ENCODE measurements at places on chromosomes 1 and 21. TPM values are rescaled to one million over a fixed set of nuclear protein-coding genes. Genes with fewer than 3 reads are reported as not detected.

The LCA5L gene
- total RNA-seq = 1.7 TPM

The TMEM52 gene
- total RNA-seq = 0.64 TPM

The APCS gene
- total RNA-seq = not detected

The CHODL gene
- not detected for total RNA-seq

The KDM5B gene
- 86.7 TPM for total RNA-seq

The CRNN gene
- total RNA-seq = not detected

The DHRS3 gene
- 239 TPM for total RNA-seq

The TFF2 gene
- total RNA-seq = not detected

GRCh38 chr1:29398431-29398830, 162.1 kb downstream of the PTPRU start:
- H3K36me3 ChIP-seq = no peaks in the 10 kb centered on the region
- peaks cover 64% of the 10 kb centered on the region for H3K27me3 ChIP-seq
- no peaks in the 10 kb centered on the region for H3K4me1 ChIP-seq
- no peak overlapping the region for H3K27ac ChIP-seq
- peak; percentile 39 for DNase-seq

GRCh38 chr1:180530501-180530900, 28.1 kb upstream of the ACBD6 start:
- H3K27me3 ChIP-seq = no peaks in the 10 kb centered on the region
- peaks cover 46% of the 10 kb centered on the region for H3K4me1 ChIP-seq
- H3K27ac ChIP-seq = peak overlapping the region; percentile 95
- peak; percentile 78 for DNase-seq

DNA sequence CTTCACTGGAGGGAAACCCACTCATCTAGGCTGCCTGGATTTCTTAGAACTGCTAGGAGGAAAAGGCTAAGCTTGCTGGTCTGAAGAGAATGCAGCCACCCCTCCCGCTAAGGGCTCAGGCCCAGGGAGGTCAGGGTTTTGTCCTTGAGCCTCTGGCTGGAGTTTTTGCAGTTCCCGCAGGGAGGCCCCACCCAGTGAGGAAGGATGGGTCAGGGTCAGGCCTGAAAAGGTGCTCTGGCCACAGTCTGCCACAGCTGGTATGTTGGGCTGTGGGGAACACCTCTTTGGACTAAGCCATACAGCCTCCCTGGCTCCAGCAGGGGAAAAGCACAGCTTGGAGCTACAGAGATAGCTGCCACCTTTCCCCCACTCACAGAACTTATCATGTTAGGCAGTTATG, 71.4 kb upstream of the PAPPA2 start:
- H3K27me3 ChIP-seq = no peaks in the 10 kb centered on the region
- H3K36me3 ChIP-seq = no peaks in the 10 kb centered on the region
- no peaks in the 10 kb centered on the region for H3K4me1 ChIP-seq
- no peak for DNase-seq

DNA sequence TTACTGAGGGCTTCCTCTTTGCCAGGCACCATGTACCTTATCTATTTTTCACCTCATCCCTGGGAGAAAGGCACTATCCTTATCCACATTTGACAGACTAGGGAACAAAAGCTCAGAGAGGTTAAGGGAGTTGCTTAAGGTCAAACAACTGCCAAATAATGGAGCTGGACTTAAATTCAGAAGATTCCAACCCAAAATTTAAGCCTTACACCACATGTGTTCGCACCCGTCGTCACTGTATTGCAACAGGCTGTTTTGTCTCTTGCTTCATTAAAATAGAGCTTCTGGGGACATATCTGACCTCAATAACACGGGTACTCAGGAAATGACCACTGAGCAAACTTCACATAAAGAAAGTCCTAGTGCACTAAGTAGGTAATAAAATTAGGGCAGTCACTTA, 62.0 kb downstream of the TRABD2B start:
- no peak for DNase-seq
- no peaks in the 10 kb centered on the region for H3K27me3 ChIP-seq
- H3K4me3 ChIP-seq = no peak overlapping the region
- H3K36me3 ChIP-seq = no peaks in the 10 kb centered on the region

DNA sequence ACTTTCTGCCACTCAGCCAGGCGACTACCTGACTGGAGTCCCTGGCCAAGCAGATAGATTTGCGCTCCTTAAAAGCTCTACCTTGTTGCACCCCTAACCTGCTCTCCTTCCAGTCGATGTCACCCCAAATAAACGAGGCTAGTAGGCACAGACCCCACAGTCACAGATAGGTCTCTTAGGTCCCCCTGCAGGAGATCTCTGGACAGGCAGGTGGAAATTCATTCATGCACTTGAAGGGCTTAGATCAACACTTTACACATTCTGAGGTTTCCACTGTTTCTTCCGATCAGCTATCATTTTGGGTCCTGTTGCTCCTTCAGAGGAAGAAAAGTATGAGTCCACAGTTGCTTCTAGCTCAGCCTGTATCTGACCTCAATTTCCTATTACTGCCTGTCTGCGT, 272.6 kb upstream of the FMN2 start:
- no peak overlapping the region for H3K27ac ChIP-seq
- H3K27me3 ChIP-seq = no peaks in the 10 kb centered on the region
- no peak overlapping the region for H3K4me3 ChIP-seq
- DNase-seq = no peak

DNA sequence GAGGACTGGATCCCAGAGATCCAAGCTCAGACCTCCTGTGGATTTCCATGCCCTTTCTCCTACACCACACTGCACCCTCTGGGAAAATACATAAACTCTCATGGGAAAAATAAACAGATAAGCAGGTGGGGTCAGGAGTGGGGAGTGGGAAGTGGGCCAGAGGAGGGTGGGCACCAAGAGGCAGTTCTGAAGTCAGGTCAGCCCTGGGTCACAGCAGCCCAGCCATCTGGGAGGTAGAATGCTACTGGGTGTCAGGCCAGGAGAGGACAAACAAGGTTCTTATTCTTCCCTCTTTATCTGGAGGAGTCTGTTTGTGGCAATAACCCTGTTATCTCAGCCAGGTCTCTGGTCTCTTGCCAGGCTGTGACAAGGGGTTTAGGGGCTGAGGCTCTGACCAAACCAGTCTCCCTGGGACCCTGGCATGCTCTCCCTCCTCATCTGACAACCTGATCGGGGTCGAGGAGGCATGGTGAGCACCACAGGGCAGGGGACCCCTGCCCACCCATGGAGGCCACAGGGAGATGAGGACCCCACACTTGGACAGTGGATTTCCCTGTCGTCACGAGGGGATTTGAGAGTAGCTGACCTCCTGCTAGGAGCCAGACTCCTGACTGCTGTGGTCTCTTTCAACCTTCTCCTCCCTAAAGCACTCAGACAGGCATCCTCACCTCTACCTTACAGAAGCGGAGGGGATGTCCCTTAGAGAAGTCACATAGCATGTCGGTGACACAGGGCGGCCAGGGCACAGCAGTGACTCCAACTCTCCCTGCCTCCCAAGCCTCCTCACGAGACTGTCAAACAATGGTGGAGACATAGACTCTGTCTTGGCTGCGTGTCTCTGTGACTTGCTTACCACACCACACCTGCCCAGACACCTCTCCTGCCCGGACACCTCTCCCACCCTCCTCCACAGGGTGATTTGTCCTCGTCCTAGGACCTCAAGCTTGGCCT, 51.3 kb upstream of the IFFO2 start:
- peak overlapping the region; percentile 36 for H3K27ac ChIP-seq
- peaks cover 23% of the 10 kb centered on the region for H3K36me3 ChIP-seq
- H3K27me3 ChIP-seq = no peaks in the 10 kb centered on the region
- peaks cover 56% of the 10 kb centered on the region for H3K4me1 ChIP-seq
- peak; percentile 47 for DNase-seq

DNA sequence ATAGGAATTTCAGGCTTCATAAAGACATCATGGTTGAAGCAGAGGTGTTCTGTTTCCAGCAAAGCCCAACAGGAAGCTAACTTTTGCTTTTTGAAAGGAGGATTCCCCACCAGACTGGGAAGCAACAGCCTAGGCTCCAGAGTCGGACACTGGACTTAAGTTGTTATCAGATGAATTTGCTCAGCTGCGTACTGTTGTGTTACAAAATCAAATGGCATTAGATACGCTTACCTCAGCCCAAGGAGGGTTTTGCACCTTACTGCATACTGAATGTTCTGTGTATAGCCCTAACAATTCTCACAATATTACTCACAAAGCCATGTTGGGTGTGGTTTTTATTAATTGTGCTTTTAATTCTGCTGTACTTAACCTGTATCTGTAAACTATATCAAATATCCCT, 547 bp upstream of the CHIA start:
- H3K27me3 ChIP-seq = no peaks in the 10 kb centered on the region
- H3K36me3 ChIP-seq = no peaks in the 10 kb centered on the region
- no peak overlapping the region for H3K4me3 ChIP-seq
- H3K27ac ChIP-seq = no peak overlapping the region
- no peak for DNase-seq

GRCh38 chr1:116674011-116674531, 6.5 kb upstream of the IGSF3 start:
- no peak for DNase-seq
- H3K4me1 ChIP-seq = no peaks in the 10 kb centered on the region
- no peak overlapping the region for H3K4me3 ChIP-seq
- H3K36me3 ChIP-seq = no peaks in the 10 kb centered on the region
- peaks cover 24% of the 10 kb centered on the region for H3K27me3 ChIP-seq

DNA sequence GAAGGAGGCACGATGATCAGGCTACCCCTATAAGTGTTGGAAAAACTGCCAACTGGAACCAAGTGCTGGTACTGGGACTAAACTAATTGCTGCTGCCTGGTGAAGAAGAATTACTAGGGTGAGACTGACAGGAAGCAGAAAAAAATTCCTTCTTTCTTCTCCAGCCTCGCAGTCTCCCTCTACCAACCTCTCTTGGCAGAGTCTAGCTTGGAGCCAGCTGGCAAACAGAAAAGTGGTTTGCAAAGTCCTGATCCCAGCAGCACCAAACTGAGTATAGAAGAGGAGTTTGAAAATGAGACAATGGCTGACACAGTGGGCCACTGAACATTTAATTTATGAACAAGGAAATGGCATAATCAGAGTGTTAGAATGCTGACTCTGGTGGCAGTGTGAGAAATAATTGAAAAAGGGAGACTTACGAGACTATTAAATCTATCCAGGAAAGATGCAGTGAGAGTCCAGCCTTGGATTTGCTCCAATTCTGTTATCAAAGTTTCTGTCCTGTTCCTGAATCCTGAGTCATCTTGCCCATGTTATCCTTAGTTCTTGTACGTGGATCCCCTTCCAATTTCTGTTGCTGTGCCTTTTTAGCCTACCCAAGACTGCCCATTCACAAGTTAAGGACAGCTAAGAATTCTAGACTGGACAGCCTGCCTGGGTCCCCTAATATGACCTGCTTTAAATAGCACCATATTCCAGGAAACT, 23.7 kb upstream of the DISP1 start:
- no peaks in the 10 kb centered on the region for H3K36me3 ChIP-seq
- no peak for DNase-seq
- H3K4me1 ChIP-seq = peaks cover 5% of the 10 kb centered on the region
- H3K27ac ChIP-seq = no peak overlapping the region
- H3K4me3 ChIP-seq = no peak overlapping the region

GRCh38 chr1:167057241-167057688, 32.9 kb downstream of the GPA33 start:
- peaks cover 10% of the 10 kb centered on the region for H3K4me1 ChIP-seq
- peak; percentile 75 for DNase-seq
- H3K4me3 ChIP-seq = no peak overlapping the region
- no peaks in the 10 kb centered on the region for H3K27me3 ChIP-seq
- no peaks in the 10 kb centered on the region for H3K36me3 ChIP-seq
- H3K27ac ChIP-seq = no peak overlapping the region

- H3K4me1 ChIP-seq = peaks cover 18% of the 10 kb centered on the region
- H3K4me3 ChIP-seq = no peak overlapping the region
- no peak for DNase-seq
- H3K27ac ChIP-seq = peak overlapping the region; percentile 21
- H3K36me3 ChIP-seq = no peaks in the 10 kb centered on the region
These were observed 180.8 kb downstream of the C1orf21 start for GRCh38 chr1:184567637-184568036.
